Foreskin melanocyte (primary cell): ENCODE measurements at places on chromosomes 5 and 9.

GRCh38 chr5:69343083-69343482 is 10.5 kb upstream of the CCDC125 start:
- DNase-seq, result no peak

DNA sequence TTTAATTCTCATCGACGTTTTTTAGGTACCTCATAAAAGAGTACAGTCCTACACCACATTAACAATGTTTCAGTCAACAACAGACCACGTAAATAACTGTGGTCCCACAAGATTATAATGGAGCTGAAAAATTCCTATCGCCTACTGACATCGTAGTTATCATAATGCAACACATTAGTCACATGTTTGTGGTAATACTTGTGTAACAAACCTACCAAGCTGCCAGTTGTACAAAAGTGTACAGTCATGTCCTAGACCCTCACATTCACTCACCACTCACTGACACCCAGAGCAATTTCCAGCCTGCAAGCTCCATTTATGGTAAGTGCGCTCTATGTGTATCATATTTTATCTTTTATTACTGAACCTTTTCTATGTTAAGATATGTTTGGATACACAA is 16.8 kb downstream of the GNAQ start:
- no peak for DNase-seq

- DNase-seq, result peak; percentile 45
Measured at GRCh38 chr5:59174248-59174844, 591.5 kb downstream of the RAB3C start.

DNA sequence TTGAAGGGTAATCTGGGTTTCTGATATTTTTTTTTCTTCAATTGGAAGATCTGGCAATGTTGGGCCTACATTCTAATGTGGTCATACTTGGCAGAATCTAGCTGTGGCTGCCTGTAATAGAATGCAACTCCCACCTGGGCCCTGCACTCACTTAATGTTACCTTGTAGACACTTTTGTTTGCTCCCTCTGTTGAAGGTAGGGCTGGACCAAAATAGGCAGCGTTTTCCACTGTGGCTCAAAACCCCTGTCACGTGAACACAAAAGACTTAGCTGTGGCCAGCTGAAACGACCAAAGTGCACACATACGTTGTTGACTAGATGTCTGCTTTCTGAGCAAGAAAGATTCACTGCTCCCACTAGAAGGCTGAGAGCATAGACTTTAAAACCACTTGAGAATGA is 117.6 kb upstream of the HMHB1 start:
- DNase-seq, result no peak

DNA sequence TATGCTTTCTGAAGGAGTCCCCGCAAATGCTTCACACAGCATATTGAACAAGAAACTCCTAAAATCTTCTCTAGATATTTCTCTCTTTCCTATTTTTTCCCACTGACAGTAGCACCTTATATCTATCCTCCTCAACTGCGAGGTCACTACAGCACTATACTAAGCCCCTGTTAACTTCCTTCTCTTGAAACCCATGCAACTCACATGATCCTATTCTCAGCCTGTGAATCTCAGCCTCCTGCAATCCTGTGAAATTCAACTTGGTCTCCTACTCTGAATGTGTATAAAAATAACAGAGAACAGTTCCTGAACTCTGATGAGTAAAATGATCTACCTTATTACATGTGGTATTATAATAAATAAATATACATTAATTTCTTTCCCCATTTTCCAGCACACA is 6.1 kb upstream of the PLGRKT start:
- DNase-seq, result no peak

- DNase-seq, result no peak
Measured at GRCh38 chr5:63685454-63685853, 276.8 kb downstream of the HTR1A start.

- DNase-seq, result no peak
Measured at GRCh38 chr5:5432020-5432707, 9.7 kb downstream of the ICE1 start.

DNA sequence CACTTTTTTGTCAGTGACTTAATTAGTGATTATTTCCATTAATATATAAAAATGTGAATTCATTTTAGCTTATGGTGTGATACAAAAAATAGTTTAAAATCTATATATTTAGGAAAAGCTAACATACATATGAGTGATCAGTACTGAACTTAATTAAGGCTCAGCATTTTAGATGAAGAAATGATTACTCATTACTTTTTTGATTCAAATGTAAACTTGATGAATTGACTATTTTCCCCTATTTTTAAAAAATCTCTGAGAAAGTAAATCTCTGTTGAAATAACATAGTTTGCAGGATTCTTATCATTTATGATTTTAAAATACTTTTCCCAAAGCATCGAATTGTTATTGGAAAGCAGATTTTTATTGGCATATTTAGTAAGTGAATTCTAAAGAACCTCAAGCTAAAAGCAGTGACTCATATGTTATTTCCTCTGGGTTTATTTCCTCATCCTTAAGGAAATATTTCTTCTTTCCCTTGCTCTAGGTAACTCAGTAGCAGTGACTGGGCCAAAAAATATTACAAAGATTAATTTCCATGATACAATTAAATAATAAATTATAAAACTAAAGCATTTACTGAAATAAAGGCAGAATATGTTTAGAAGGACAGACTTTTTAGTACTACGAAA is 290.6 kb downstream of the FER start:
- no peak for DNase-seq

DNA sequence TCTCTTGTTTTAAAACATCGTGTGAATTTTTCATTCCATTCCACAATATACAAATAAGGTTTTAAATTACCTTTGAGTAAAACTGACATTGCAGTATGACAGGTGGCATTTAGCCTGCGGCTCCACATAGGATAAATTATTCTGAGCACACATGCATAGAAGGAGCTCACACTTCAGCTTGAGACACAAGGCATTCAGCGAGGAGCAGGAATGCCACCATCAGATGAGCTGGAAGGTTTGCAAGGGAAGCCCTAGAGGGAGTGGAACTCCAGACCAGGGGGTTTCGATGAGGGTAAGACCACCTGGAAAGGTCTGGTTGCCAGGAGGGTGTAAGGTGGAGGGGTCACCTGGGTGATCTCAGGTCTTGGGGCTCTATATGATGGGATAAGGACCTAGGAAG is 259.0 kb upstream of the ADRA1B start:
- DNase-seq, result no peak

- DNase-seq, result no peak
Measured at GRCh38 chr9:132383462-132383883, 23.2 kb downstream of the TTF1 start.

DNA sequence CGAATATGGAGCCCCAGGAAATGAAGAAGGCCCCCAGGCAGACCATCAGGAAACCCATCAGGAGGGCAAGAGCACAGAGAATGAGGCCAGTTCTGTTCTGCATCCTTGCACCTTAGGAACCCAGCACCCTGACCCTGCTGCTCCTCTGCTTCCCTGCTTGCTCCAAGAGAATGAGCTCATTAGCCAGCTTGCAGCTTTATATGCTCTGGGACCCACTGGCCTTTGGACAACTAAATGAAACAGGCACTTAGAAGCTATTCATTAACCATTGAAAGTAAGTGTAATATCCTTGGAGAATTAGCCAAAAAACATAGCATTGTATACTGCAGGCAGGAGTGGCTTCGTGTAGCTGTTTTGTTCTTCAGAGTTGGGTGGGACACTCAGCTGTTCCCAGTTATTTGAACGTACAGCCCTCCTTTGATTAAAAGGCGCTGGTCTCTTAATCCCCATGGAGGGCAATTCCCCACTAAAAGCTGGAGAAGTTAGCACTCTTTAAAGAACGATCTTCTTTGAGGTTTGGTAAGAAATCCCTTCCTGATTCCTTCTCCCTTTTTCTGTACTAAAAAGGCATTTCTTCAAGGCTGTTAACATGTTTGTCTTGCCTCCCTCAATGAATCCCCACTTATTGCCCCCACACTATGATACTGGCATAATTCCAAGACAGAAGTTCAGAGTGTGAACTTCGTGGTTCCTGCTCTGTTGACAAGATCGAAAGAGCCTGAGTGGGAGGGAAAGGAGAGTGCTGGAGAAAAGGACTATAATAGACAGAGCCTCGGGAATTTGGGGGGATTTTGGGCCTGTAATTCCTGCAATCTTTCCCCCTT is at the start of gene TMEM252:
TSS of gene TMEM252 (minus strand) at position 172 of the 824 bp plus-strand sequence. CDS start at position 103, 69 bp downstream.
- DNase-seq, result no peak

GRCh38 chr5:179240561-179240960 is 104.7 kb downstream of the ADAMTS2 start:
- DNase-seq, result no peak

GRCh38 chr5:174789596-174789995 is 65.2 kb downstream of the MSX2 start:
- DNase-seq, result no peak

- no peak for DNase-seq
Measured at GRCh38 chr9:136311051-136312008, 7.4 kb upstream of the CCDC187 start.

DNA sequence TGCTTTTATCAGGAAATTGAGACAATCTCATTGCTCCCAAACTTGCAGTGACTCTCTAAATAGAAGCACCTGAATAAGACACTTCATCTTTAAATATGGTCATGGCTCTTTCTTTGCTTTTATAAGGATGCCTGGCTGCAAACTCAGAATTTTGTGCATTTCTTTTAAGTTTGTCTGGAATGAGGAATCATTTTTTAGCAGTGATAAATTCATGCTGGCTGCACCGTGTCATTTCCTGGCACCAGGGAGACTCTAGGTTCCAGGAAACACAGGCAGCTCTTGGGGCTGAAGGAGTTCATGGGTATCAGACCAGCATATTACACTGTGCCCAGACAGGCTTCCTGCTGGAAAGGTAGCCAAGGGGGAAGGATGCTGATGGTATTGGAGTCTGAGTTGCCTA is 109.9 kb downstream of the NUDT12 start:
- no peak for DNase-seq

DNA sequence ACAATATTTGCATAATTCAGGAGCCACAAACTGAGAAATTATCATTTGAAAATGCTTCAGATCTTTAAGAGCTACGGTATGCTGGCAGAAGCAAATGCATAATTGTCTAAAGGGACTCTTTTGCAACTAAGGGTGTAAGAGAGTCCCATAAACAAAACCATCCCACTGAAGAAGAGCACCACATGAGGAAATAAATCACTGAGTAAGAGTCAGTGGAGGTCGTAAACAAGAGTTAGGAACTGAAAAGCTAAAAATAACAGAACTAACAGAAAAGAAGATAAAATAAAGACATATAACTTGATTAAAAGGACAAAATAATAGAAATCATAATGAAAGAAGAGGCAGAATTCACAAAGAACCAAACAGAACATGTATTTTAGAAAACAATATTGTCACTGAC is 3.5 kb upstream of the SMC2 start:
- no peak for DNase-seq

DNA sequence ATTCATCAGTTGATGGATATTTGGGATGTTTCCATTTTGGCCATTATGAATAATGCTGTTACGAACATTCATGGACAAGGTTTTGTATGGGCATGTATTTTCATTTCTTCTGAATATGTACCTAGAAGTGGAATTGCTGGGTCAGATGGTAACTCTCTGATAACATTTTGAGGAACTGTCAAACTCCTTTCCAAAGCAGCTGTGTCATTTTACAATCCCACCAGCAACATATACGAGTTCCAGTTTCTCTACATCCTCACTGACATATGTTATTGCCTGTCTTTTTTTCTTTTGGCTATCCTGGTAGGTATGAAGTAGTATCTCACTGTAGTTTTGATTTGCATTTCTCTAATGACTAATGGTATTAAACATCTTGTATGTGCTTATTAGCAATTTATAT is 86.7 kb downstream of the PRKACG start:
- DNase-seq, result no peak

GRCh38 chr5:168578538-168579487 is at the start of gene PANK3:
TSS of gene PANK3 (minus strand) at chr5:168579368. CDS start at chr5:168579283, 85 bp downstream.
- peak; percentile 60 for DNase-seq

- DNase-seq, result no peak
Measured at GRCh38 chr5:169763376-169764017, 126.4 kb downstream of the DOCK2 start.

DNA sequence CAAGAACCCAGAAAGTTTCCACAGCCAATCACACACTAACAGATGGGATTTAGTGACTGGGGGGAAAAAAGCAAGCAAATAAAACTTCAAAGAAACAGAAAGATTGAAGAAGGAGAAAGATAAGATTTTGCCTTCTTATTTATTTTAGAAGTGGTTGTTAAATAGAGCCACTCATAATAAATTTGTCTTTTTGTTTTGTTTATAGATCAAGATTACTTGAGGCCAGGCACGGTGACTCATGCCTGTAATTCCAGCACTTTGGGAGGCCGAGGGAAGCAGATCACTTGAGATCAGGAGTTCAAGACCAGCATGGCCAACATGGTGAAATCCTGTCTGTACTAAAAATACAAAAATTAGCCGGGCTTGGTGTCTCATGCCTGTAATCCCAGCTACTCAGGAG is 94.9 kb upstream of the RANBP3L start:
- DNase-seq, result no peak

DNA sequence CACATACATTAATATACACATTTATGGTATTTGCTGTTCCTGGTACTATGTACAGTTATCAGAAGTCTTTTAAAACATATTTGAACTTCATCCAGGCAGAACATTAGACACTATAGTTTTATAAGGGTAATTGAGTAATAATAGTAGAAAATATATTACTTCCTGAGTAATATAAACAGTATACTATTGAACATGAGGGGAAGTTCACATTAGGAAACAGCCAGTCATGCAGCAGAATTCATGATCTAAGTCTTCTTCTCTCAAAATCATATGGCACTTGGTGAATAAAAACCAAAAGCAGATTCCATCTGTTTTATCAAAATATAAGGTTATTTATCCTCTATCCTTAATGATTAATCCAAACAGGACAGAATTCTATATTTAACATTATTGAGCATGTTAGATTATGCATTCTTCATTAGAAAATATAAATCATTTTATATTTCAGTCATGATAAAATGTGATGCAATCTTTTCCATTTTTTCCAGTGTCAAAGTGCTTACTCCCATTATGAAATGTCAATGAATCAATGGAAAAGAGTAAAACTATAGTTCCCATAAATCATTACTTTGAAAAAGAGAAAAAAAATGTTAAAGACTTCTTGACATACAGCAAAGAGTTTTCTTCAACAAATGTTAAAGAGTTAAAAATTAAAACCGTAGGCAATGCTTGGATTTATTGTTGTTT is 584.3 kb upstream of the TUSC1 start:
- DNase-seq, result no peak

DNA sequence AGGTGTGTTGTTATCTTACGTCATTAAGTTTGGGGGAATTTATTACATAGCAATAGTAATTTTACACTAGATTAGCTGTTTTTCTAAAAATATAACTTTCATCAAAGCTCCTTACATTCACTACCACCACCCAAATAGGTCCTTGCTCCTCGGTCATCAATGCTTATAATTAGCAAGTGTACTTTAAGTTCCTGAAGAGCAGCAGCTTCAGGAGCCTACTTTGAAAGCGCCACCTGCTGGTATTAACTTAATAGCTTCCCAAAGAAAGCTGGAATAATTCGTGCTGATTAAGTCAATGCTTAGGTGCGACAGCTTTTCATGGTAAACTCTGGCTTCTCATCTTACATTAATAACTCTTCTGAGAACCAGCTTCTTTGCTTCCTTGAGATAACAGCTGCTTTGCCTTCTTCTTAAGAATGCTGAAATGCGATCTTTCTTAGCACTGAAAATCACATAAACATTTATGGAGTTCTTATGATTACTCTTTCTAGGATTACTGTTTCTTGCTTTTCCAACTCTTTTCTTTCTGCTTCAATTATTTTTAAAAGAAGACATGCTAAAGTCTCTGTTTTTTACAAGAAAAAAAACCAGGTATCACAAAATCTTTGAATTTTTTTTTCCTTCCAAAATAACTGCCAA is 10.0 kb upstream of the C5 start:
- peak; percentile 57 for DNase-seq
